ENCODE measurements at places on chromosomes 6 and 20. TPM values are rescaled to one million over a fixed set of nuclear protein-coding genes. Genes with fewer than 3 reads are reported as not detected.

- DNase-seq, result no peak
- peak overlapping the region; percentile 98 for H3K27ac ChIP-seq
- H3K27me3 ChIP-seq, result no peaks in the 10 kb centered on the region
These were observed 1.3 kb downstream of the TAP1 start for GRCh38 chr6:32852018-32852843.

GRCh38 chr6:70369332-70369950, 43.9 kb upstream of the FAM135A start:
- H3K4me3 ChIP-seq, result no peak overlapping the region
- no peak overlapping the region for H3K27ac ChIP-seq
- no peaks in the 10 kb centered on the region for H3K4me1 ChIP-seq
- DNase-seq, result peak; percentile 33
- no peaks in the 10 kb centered on the region for H3K36me3 ChIP-seq
- peaks cover 8% of the 10 kb centered on the region for H3K27me3 ChIP-seq

DNA sequence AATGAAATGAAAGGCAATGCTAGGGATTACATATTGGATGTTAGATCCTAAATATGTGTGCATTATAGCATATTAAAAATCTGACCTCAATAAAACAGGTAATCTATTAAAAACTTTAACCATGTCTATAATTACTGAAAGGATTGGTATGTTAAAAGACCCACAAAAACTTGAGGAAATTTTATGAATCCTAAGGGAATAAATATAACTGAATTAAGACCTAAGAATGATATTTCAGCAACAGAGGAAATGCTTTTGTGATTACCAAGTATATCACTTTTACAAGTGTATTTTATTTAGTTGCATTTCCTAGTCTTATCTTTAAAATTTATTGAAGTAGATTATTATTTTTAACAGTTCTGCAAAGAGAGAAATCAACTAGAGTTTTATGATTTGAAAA, 571.5 kb downstream of the HDGFL1 start:
- no peaks in the 10 kb centered on the region for H3K36me3 ChIP-seq
- no peak overlapping the region for H3K27ac ChIP-seq
- no peak overlapping the region for H3K4me3 ChIP-seq
- no peaks in the 10 kb centered on the region for H3K4me1 ChIP-seq
- DNase-seq, result no peak
- H3K27me3 ChIP-seq, result no peaks in the 10 kb centered on the region

- peaks cover 14% of the 10 kb centered on the region for H3K36me3 ChIP-seq
- H3K27ac ChIP-seq, result no peak overlapping the region
- H3K4me1 ChIP-seq, result no peaks in the 10 kb centered on the region
- DNase-seq, result no peak
- H3K27me3 ChIP-seq, result no peaks in the 10 kb centered on the region
These were observed 80.7 kb downstream of the ANKS1A start for GRCh38 chr6:34969662-34970265.

GRCh38 chr20:57522380-57523140, 2.4 kb downstream of the CTCFL start:
- no peak overlapping the region for H3K4me3 ChIP-seq
- H3K36me3 ChIP-seq, result no peaks in the 10 kb centered on the region
- no peaks in the 10 kb centered on the region for H3K27me3 ChIP-seq
- H3K4me1 ChIP-seq, result no peaks in the 10 kb centered on the region
- H3K27ac ChIP-seq, result no peak overlapping the region

UNC5CL gene
- total RNA-seq, result 4.4 TPM

HTR1E gene
- total RNA-seq, result not detected

THBD gene
- total RNA-seq, result not detected

Data from CD4-positive, CD25-positive, alpha-beta regulatory T cell (primary cell).